GM20000 (cell line): ENCODE measurements at places on chromosomes 2 and 18.

DNA sequence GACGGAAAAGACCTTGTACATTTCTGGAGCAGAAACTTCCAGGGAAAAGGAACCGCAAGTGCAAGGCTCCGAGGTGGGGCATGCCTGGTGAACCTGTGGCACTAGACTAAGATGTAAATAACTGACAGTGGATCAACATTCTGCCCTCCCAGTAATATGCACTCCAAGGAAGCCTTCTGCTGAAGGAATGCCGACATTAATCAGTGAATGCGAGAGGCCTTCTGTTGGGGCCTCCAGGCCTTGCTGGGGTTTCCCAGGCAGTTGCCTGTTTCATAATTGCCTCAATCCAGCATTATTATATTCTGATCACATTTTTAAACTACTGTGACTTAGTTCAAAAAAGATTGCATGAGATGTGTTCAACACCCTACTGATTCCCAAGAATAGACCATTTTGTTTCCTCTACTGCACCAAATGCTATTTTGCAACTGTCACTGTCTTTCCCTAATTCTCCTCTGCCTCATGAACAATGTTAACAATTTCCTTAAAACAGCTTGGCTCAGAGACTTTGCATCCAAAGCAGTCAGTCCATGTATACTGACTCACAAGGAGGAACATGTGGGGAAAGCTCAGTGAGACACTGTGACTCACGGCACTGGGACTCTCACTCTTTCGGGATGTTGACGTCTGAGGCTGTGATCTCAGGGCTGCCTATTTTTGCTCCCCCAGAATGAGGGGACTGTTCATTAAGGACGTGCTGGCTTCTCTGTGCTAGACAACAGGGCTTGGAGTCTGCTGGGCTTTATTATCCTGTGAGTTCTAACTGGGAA lies 10.5 kb upstream of the DSG2 start:
- no peak for DNase-seq

- no peak for DNase-seq
These were observed 2.1 kb downstream of the GCG start for GRCh38 chr2:162149940-162150339.

GRCh38 chr2:176902454-176902853 lies 310.1 kb upstream of the HNRNPA3 start:
- no peak for DNase-seq

- DNase-seq: no peak
These were observed 307.5 kb downstream of the GULP1 start for GRCh38 chr2:188599140-188599539.

- no peak for DNase-seq
These were observed 4.3 kb upstream of the CAVIN2 start for GRCh38 chr2:191851158-191851557.

- no peak for DNase-seq
These were observed 30.9 kb downstream of the FAP start for GRCh38 chr2:162212366-162212765.

DNA sequence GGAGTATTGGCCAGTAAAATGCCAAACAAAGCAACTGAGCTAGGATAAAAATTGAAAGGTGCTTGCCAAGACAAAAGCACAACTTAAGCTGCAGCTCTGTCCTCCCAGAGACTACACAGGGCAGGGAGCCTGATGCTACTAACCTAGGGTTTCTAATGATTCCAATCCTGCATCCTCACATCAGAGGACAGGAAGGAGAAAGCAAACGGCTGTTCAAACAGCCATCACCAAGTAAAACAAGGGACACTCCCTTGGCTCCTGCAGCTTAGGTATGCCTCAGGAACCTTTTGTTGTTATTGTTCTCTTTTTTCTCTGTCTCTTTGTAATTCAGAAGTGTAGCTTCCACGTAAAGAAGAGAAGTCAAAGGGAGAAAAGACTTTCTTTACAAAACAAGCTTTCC lies 99.5 kb downstream of the TCF4 start:
- no peak for DNase-seq

DNA sequence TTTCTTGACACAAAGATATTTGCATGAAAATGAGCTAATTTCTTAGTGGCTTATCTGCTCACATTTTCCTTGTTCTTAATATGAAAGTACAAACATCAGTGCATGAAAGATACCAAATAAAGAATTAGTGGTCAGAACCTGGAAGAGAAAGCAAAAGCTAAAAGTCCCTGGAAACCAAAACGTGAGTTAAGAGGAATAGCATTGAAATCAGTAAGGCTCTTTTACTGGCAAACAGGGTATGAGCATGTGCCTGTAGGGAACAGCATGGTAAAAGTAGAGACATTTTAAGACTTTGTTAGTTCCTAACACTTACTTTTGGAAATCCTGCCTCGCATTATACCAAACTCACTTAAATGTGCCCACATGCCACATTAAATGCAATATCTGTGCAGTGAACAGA lies 31.9 kb upstream of the CWC22 start:
- no peak for DNase-seq

DNA sequence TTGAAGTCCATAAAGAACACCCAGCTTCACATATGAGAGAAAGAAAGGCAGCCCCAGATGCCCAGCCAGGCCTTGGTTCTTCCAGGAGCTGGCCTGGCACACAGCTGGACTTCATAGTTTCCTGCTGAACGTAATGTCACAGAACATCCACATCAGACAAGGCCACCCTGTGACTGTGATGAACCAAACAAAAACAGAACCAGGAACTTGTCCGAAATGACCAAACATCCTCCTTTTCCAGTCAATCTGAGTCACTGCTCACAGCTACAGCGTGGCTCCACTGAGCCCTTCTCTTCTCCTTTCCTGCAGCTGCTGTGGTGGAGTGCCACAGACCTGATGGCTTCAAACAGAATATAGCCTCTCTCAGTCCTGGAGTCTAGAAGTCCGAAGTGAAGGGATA lies 45.4 kb upstream of the PAPOLG start:
- DNase-seq: no peak

DNA sequence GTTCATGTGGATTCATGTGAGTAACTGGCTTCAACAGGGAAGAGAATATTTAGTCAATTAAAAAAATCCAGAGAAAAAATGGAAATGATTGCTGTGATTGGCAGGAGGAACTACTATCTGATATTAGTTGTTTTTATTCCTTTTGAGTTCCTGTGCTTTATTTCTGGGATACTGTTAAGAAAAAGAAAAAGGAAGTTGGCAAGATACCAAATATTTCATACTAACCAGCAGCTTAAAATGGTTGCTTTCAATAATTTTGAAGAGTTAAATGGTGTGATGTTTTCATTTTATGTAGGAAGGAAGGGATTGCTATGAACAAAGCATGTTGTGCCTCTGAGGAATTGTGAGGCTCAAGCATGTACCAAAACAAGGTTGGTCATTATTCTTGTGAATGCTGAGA lies 8.1 kb upstream of the MTX2 start:
- no peak for DNase-seq

GRCh38 chr2:222566229-222566628 lies 89.7 kb downstream of the FARSB start:
- DNase-seq: no peak

DNA sequence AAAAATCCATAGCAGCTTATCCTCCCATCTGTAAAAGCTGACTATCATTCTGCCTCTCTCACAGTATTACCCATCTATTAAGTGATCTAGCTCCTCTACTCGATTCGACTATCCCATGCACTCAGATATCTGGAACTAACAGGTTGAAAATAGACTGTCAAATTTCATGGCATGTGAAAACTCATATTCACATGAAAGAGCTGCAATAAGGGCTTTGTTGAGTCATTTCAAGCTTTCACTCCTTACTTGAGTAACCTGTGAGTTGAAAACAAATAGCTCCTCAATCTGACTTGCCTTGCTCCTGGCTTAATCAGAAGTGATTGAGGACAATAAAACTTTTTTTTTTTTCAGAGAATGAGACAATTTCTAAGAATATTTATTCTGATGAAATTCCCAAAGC lies 192.4 kb upstream of the ERBB4 start:
- peak; percentile 63 for DNase-seq

DNA sequence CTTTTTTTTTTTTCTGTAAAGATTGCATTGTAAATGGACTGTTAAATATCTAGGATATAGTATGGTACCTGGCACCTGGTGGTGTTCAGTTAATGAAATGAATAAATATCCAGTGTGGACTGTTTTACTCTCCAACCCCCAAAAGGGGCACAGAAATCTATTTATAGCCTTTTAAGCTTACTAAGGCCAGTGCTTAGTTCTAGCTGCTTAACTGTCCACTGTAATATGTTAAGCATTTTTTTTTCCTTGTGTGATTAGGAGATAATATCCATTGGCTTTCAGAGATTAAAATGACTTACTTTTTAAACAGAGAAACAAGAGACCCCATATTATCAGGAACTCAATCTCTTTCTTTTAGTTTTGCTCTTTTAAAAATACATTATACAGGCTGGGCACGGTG lies 84.4 kb downstream of the ZNF532 start:
- DNase-seq: no peak

GRCh38 chr2:47767497-47767844 lies 15.5 kb upstream of the MSH6 start:
- no peak for DNase-seq

GRCh38 chr2:236899950-236900640 lies 185.6 kb upstream of the COPS8 start:
- DNase-seq: no peak

GRCh38 chr2:84906900-84907714 lies 1.7 kb downstream of the TMSB10 start:
- DNase-seq: peak; percentile 83

DNA sequence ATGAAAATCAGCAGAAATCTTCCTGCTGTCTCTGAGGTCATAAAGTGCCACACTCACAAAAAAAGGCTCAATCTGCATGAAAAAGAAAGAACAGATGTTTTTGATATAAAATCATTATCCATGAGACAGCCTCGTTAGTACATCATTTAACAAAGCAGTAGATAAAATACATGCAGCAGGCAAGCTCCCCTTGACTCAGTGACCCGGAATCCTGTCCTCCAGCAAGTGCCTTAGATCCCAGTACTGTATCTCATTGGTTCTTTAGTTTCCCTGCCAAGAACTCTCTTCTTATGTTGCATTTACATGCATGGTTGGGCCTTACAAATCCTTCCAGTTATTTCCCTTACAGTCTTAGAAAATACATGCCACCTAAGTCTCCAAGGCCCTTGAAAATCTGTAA lies 148.9 kb upstream of the CCDC195 start:
- no peak for DNase-seq

DNA sequence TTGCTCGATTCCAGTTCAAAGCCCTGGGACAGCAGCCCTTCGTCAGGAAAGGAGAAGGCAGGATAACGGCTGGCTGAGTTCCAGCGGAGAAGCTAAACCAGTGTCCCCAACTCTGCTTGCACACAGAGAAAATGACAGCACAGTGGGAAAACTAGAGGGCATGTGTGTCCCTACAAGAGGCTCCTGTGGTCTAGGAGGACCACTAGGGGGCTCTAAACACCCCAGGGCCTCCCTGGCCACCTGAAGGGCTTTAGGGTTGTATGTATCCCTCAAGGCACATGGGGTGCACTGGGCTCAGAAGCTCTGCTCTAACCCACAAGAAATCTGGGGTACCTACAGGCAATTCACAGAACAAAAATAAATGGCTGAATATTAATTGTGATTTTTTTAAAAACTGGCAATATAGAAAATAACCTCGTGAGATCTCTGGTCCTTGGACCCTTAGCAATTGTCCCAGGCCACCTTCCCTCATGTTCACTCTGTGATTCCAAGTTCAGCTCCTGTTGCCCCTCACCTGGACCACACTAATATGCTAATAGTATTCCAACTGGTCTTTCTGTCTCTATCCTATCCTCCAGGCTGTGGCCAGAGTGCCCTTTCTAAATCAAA lies 17.5 kb downstream of the STAT1 start:
- peak; percentile 37 for DNase-seq

- peak; percentile 58 for DNase-seq
These were observed 112.2 kb downstream of the OSBPL6 start for GRCh38 chr2:178306352-178307073.

DNA sequence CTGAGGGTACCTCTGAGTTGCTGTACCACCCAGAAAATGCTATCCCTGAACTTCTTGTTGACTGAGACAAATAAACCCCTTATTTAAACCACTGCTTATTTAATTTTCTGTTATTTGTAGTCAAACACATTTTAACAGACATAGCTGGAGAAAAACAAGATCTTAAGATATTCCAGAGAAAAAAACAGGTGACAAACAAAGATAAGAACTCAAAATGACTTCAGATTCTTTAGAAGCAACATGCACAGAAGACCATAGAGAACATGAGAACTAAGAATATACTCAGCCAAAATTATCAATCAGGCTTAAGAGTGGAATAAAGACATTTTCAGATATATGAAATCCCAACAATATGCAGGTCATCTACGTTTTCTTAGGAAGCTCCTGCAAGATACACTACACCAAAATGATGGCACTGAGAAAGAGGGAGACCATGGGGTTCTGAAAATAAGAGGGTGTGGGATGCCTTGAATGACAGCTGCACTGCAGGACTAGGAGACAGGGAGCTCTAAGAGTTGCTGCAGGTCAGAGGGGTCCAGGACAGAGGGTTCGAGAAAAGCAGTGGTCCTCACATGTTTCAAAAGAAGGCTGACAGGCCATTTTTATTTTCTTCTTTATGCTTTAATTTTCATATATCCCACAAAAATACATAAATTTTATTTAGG lies 38.4 kb downstream of the ADAM17 start:
- no peak for DNase-seq

DNA sequence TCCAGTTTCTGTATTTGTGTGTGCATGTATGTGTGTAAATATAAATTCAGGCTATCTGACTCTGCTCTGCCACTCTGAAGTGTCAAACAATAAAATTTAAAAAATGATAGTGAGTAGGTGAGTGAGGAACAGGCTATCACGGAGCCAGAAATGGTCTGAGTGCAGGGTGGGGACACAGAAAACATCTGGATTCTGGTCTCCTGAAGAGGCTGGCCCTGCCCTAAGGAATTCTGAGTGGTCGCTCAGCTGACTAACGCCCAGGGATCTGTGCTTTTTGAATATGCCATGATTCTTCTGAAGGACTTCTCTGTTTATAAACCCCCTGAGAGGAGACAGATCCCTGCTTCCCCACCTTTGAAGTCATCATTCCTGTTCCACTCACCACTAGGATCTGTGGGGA lies 353.9 kb upstream of the GYPC start:
- DNase-seq: no peak

- no peak for DNase-seq
These were observed 55.7 kb downstream of the RTP5 start for GRCh38 chr2:241925277-241925676.

GRCh38 chr2:186546846-186547245 lies 43.0 kb upstream of the ITGAV start:
- no peak for DNase-seq
